Mesangial cell (primary cell): ENCODE measurements at places on chromosomes 7 and 10. TPM values are rescaled to one million over a fixed set of nuclear protein-coding genes. Genes with fewer than 3 reads are reported as not detected.

Gene OGDHL
- 0.98 and 18.1 TPM in 2 replicates for total RNA-seq

Gene TMEM178B
- total RNA-seq: 6.0 and 19.4 TPM in 2 replicates

Gene NUDT5
- 50.7 and 66.8 TPM in 2 replicates for total RNA-seq

Gene GRID2IP
- total RNA-seq: under 0.01 and 0.25 TPM in 2 replicates

Gene P4HA1
- 23.5 and 25.6 TPM in 2 replicates for total RNA-seq

Gene RABGEF1
- 15.8 and 23.0 TPM in 2 replicates for total RNA-seq

Gene EIF5AL1
- total RNA-seq: under 0.01 and 0.49 TPM in 2 replicates

Gene SLC26A4
- total RNA-seq: under 0.01 and 0.25 TPM in 2 replicates

Gene OR6B1
- total RNA-seq: not detected in 2 replicates

Gene RAB19
- total RNA-seq: 0.33 and 3.8 TPM in 2 replicates

Gene IDI2
- total RNA-seq: not detected in 2 replicates

Gene EFCAB10
- not detected in 2 replicates for total RNA-seq

Gene STMP1
- 12.4 and 17.5 TPM in 2 replicates for total RNA-seq

Gene GHRHR
- total RNA-seq: not detected in 2 replicates

Gene MAGI2
- 0.81 and 4.6 TPM in 2 replicates for total RNA-seq

Gene NKX1-2
- not detected in 2 replicates for total RNA-seq

Gene AGFG2
- 11.8 and 20.7 TPM in 2 replicates for total RNA-seq

Gene CFAP46
- total RNA-seq: 1.8 and 2.3 TPM in 2 replicates

Gene TMEM229A
- not detected in 2 replicates for total RNA-seq

Gene PNLIPRP2
- not detected in 2 replicates for total RNA-seq

Gene VSTM2A
- not detected in 2 replicates for total RNA-seq

Gene MKX
- total RNA-seq: 0.98 and 3.0 TPM in 2 replicates

Gene AGR3
- total RNA-seq: not detected in 2 replicates

Gene PRR15
- total RNA-seq: 4.1 and 11.7 TPM in 2 replicates

Gene CH25H
- 0.25 TPM in 1 of 2 replicates, not detected in the other for total RNA-seq

Gene PTPN12
- total RNA-seq: 29.4 and 37.5 TPM in 2 replicates

Gene HGF
- 0.16 TPM in 1 of 2 replicates, not detected in the other for total RNA-seq

Gene AGBL3
- total RNA-seq: 0.49 and 0.89 TPM in 2 replicates

Gene CPA1
- total RNA-seq: not detected in 2 replicates

Gene CPN1
- not detected in 2 replicates for total RNA-seq
